CD14-positive monocyte (primary cell): ENCODE measurements at places on chromosomes 1 and 21. TPM values are rescaled to one million over a fixed set of nuclear protein-coding genes. Genes with fewer than 3 reads are reported as not detected.

DNA sequence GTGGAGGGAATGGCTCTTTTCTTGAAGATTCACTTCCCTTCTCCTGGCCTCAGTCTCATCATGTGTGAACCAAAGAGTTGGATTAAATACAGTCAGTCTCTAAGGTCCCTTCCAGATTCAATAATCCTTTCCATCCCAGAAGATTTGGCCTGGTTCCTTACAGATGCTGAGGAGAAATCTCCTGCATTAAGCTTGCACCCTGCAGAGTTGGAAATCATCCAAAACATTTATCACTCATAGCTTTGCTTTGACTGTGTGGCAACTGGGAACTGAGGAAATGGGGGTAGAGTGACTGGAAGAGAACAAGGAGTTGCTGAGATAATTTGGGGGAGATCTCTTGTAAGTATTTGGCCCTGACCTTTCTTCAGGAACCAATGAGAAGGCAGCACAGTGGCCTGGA, 220.5 kb upstream of the SGIP1 start:
- no peak for DNase-seq
- H3K36me3 ChIP-seq = no peaks in the 10 kb centered on the region
- no peaks in the 10 kb centered on the region for H3K27me3 ChIP-seq
- no peak overlapping the region for H3K27ac ChIP-seq
- H3K4me1 ChIP-seq = peaks cover 37% of the 10 kb centered on the region

DNA sequence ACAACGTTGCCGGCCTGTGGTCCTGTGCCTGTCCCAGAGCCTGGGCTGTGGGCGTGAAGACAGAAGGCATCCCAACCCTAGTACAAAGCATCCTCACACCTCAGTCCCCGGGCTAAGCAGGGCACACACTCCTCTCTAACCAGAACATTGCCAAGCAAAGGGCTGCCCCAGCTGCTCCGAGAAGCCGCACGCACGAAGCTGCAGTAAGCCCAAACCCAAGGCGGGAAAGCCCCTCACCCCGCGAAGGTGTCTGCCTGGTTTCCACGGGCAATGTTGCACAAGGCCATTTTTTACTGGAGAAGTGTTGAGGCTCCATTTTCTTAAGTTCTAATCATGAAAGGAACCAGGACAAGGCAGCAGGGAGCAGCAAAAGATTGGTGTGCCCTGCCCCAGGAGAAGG, 519.0 kb downstream of the NPHP4 start:
- H3K4me1 ChIP-seq = no peaks in the 10 kb centered on the region
- no peak for DNase-seq
- H3K4me3 ChIP-seq = no peak overlapping the region

DNA sequence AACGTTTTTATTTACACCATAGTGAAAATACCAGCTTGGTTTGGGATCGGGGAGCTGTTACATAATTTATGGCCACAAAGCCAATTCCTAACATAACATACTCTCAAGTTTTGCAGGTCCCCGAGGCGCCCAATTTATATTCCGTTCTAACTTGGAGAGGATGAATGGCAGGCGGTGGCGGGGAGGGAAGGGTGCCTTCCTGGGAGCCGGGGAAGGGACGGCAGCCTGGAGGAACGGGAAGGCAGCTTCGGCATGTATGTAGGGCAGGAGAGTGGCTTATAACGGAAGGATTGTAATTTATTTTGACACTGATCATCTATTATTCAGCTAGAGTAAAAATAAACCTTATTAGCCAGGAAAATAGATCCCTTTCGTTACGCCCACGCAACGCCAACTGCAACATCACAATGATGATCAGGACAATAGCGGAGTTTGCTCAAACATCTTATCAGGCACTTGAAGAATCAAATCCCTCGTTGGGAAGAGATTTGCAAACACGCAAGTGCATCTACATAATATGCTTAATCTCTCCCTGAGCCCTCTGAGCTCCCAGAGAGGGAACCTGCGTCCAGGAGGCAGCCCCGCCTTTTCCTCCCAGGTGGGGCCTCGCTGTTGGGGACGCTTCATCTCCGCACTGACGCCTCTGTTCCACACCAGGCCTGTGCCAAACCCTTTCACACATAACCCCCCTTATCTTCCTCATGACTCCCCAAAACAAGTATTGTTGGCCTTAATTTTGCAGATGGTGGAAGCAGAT, 93.7 kb upstream of the C1orf174 start:
- no peaks in the 10 kb centered on the region for H3K27me3 ChIP-seq
- H3K4me3 ChIP-seq = no peak overlapping the region
- DNase-seq = no peak

- no peak overlapping the region for H3K4me3 ChIP-seq
- no peak overlapping the region for H3K27ac ChIP-seq
- no peak for DNase-seq
- H3K36me3 ChIP-seq = peaks cover 32% of the 10 kb centered on the region
Observed at GRCh38 chr1:92583821-92584760, 97.4 kb upstream of the GFI1 start.

- H3K27me3 ChIP-seq = no peaks in the 10 kb centered on the region
- DNase-seq = no peak
- H3K4me3 ChIP-seq = no peak overlapping the region
- H3K4me1 ChIP-seq = no peaks in the 10 kb centered on the region
- no peak overlapping the region for H3K27ac ChIP-seq
Observed at GRCh38 chr1:235575597-235575996, 71.3 kb upstream of the B3GALNT2 start.

DNA sequence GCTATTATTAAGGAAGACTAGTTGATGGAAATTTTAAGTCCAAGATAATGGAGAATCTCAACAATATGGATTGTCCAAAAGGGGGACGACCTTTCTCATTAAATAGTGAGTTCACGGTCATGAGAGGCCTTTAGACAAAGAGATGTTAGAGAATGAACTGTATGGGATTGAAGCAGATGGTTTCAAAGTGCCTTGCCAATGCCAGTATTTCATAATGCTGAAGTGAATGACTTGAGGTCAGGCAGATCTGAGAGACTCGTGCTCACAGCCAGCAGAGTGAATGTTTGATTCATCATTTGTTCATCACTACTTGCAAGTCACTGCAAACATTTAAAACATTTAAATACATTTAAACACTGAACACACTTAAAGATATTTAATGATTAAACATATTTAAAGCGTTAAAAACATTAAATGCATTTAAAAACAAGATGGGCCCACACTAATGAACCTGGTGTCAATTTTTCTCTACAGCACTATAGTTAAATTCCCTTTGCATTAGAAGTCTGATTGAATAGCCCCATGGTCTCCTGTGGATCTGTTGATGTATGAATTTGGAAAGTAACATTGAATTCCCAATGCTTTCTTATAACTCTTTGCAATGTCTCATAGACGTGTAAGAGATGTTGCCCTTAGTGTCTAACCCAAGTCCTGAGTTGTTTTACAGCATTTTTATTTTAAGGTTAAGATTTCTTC, 80.7 kb downstream of the TGFB2 start:
- H3K4me3 ChIP-seq = no peak overlapping the region
- DNase-seq = no peak
- H3K4me1 ChIP-seq = no peaks in the 10 kb centered on the region
- H3K27ac ChIP-seq = no peak overlapping the region
- no peaks in the 10 kb centered on the region for H3K27me3 ChIP-seq

ANGEL2 gene
- polyA plus RNA-seq = 17.5 TPM

DNA sequence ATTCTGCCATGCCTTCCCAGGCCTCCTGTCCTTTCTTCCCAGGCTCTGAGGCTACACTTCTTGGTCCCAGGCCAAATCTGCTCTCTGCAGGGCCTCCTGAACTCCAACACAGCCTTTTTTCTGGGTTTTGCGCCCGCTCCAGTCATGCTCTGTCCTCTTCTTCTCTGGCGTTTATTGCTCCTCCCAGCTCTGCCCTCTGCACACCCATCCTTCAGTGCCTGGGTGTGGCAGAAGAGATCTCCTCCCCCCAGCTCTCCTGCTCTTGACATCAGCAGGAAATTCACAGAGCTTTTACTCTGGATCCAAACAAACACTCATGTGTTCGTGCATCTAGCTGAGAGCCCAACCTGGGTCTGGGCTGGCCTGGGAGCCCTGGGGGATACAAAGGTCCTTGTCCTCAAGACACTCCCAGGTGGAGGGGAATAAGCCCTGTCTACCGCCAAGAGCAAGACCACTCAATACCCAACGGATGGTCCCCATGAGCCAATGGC, 22.9 kb upstream of the EPS8L3 start:
- H3K27ac ChIP-seq = no peak overlapping the region
- H3K27me3 ChIP-seq = no peaks in the 10 kb centered on the region
- peaks cover 27% of the 10 kb centered on the region for H3K4me1 ChIP-seq
- H3K36me3 ChIP-seq = no peaks in the 10 kb centered on the region
- H3K4me3 ChIP-seq = no peak overlapping the region
- DNase-seq = no peak

GRCh38 chr1:30172299-30172694, 551.1 kb downstream of the MATN1 start:
- no peak overlapping the region for H3K27ac ChIP-seq
- no peaks in the 10 kb centered on the region for H3K4me1 ChIP-seq
- no peaks in the 10 kb centered on the region for H3K36me3 ChIP-seq
- H3K27me3 ChIP-seq = peaks cover 11% of the 10 kb centered on the region

- H3K27me3 ChIP-seq = no peaks in the 10 kb centered on the region
- H3K4me1 ChIP-seq = no peaks in the 10 kb centered on the region
- no peak overlapping the region for H3K4me3 ChIP-seq
Observed at GRCh38 chr1:223022641-223023473, 120.2 kb downstream of the TLR5 start.

XCL1 gene
- not detected for polyA plus RNA-seq
